ENCODE measurements at places on chromosomes 2 and 18.

GRCh38 chr18:23838233-23838632 lies 149.0 kb downstream of the LAMA3 start:
- DNase-seq = no peak

DNA sequence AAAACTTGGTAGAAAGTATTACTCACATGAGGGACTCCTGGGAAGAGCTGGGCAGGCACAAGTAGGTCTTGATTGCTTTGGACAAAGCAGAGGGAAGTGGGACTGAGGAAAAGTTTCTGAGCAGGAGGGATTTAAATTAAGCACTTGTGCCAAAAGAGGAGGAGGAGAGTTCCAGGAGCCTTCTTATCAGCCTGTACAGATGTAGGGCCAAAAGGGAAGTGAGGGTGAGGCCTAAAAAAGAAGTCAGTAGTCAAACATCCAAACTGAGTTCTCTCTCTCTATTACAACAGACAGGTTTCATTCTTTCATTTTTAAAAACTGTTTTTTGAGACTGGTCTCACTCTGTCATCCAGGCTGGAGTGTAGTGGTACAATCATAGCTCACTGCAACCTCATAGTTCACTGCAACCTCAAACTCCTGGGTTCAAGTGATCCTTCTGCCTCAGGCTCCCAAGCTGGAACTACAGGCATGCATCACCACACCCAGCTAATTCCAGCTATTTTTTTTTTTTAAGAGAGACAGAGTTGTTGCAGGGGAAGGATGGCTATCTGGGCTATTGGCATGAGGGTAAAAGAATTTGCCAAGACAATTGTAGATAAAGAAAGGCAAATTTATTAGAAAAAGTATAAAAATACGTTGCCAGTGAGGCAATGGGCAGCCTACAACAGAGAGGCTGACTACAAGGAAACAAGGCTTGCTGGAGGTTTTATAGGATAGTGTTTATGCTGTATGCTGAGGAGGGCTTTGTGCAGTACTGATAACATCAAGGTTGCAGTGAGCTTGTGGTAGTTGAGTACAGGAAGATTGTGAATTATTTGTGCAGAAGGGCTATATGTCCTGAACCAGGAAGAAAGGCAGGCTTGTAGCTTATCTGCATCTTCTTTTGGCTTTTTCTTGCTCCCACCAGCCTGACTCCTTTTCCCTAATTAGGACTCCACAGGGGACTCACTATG lies 29.0 kb downstream of the CFAP210 start:
- no peak for DNase-seq

DNA sequence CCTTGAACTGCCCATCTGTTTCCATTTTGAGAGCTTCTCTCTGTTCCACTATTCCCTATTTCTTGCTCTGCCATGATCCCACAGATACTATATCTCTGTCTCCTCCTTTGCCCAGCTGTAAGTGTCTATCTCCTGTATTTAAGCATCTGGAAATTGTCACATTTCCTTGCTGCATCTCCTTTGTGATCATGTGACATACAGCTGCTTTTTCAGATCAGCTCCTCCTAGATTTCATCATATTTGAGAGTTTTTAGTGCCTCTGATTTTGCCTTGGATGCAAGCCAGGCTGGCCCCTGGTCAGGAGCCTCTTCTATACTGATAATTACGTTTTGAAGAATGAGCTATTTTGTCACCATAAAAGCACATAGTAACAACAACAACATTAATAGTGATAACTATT lies 131.7 kb upstream of the TNP1 start:
- no peak for DNase-seq

GRCh38 chr2:195600778-195601177 lies 56.2 kb upstream of the SLC39A10 start:
- no peak for DNase-seq

DNA sequence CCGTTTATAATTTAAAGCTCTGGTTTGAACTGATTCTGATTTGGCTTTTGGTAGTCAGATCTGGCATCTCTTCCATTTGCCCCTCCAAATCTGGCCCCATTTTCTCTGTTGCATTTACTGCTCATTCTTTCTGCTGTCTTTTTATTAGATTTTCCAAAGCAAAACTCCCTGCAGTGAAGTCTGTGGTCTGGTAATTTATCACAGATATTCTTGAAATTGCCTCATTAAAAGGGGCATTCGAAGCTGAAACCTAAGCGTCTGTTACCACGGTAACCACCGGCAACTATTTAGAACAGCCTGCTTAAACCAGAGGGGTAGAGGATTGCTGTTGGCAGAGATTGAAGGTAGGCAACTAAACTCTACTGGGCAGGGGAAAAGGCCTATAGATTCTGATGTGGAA lies 111.5 kb upstream of the UPP2 start:
- DNase-seq = no peak

DNA sequence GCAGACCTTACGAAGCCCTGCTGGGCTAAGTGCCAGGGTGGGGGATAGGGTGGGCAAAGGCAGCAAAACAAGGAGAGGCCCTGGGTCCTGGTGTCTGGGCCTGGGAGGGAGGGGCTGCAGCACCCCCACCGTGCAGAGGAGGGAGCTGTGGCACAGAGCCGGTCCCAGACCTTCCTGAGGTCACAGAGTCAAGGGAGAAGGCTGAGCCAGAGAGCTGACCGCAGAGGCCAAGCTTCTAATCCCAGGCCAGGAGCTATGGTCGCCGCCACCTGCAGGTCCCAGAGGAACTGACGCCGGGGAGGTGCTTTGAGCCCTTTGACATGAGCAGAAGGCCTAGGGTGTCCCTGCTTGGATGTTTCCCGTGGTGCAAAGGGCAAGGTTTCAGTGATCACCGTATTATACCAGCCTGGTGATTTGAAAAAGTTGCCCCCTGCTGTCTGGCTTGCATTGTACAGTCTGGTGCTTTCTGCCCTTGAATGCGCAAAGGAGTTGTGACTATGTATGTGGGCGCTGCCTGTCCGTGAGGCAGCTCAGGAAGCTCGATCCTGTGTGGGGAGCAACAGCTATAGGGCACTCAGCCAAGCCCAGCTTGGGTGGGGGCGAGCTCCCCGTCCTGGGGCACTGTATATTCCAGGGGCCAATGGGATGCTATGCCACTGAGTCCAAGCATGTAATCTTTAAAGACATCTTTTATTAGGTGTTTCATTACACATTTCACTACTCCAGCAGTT lies 44.3 kb downstream of the EDAR start:
- DNase-seq = no peak

DNA sequence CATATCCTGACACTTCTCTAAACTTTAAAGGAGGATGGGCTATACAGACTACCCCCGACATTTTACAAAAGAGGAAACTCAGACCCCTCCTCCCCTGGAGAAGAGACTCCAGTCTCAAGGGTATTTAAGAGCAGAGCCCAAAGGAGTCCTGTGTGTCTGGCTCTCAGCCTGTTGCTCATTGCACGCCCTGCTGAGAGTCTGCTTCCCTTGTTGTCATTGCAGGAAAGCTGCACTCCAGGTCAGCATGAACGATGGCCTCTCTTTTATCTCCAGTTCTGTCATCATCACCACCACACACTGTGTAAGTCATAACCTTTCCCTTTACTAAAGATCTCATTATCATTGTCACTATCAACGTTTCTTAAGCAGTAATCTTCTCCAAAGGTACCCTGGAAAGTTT lies 111.4 kb downstream of the ANTXR1 start:
- no peak for DNase-seq
